ENCODE measurements at places on chromosomes 11 and 22. TPM values are rescaled to one million over a fixed set of nuclear protein-coding genes. Genes with fewer than 3 reads are reported as not detected.

DNA sequence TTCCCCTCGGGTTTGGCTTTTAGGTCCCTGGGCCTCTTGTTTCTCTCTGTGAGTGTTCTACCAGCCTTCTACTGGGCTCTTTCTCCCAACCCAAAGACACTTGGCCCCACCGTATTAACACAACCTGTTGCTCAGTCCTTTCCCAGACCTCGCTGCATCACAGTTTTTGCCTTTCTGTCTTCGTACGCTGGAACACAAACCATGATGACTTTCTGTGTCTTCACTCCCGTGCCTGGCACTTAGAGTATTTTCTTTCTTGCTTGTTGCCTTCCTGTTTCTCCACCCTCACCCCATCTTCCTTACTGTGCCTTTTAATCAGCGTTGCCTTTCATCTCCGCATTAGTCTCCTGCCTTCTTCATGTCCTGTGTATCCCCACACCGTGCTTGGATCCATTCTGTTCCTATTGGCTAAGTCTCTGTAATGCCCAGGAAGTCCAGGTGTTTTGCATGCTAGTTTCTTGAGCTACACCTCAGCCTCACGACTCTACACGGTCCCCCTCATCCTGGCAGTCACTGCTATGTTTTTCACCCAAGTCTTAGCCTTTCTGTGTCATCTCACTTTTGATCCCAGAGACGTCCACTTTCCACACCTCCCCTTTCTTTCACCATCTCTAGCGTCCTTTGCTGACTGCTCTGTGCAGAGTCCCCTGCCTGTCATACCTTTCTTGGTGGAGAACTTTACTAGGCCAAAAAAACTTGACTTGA lies 1.6 kb downstream of the MARK2 start:
- peak overlapping the region; percentile 89 for H3K27ac ChIP-seq
- peaks cover 71% of the 10 kb centered on the region for H3K4me1 ChIP-seq
- no peaks in the 10 kb centered on the region for H3K27me3 ChIP-seq
- peak overlapping the region; percentile 92 for H3K4me3 ChIP-seq
- DNase-seq, result no peak
- H3K36me3 ChIP-seq, result no peaks in the 10 kb centered on the region

Gene SMIM35
- total RNA-seq, result not detected

DNA sequence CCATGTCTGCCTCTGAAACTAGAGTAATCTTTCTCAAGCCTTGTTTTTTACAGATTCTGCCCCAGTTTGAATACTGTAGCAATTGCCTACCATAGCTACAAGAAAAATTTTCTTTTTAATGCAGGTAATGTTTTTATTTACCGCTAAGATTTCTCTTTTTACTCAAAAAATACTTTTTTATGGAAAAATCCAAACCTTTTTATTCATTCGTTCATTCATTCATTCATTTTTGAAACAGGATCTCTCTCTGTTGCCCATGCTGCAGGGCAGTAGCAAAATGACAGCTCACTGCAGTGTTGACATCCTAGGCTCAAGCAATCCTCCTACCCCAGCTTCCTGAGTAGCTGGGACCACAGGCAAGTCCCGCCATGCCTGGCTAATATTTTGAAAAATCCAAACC lies 2.7 kb upstream of the CPT1A start:
- DNase-seq, result no peak
- H3K36me3 ChIP-seq, result no peaks in the 10 kb centered on the region
- peaks cover 24% of the 10 kb centered on the region for H3K4me1 ChIP-seq
- H3K27ac ChIP-seq, result peak overlapping the region; percentile 97
- no peaks in the 10 kb centered on the region for H3K27me3 ChIP-seq
- peak overlapping the region; percentile 99 for H3K4me3 ChIP-seq

DNA sequence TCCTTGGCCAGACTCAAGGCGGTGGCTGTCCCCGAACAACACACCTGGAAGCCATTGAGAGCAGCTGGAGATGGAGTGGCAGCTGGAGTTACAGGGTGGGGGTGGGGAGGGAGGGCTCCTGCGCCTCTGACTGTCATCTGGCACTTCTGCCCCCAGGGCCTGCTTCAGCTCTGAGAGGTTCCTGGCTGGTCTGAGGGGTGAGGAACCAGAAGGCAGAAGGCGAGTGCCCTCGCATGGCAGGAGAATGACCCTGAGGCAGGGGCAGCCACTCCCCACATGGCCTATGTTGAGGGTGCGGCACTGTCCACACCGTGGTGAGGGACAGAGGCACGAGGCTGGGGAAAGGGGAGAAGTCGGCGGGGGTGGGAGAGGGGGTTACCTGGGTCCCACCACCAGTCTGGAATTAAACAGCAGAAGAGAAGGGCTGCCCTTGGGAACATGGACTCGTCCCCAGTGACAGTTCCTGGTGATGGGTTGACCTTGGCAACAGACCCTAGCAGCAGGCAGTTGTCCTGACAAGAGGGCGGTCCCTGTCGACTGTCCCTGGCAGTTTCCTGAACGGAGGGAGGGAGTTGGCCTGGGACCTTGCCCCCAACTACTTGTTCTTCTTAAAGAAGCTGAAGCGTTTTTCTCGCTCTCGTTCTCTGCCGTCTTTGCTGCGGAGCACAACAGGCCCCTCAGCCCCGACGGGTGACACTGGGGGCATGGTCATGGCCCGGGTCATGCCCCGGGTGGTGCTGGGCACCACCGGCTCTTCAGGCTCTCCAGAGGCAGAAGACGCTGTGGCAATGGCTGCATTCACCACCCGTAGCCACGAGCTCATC lies 7.8 kb upstream of the RBM4B start:
- no peak overlapping the region for H3K27ac ChIP-seq
- DNase-seq, result no peak
- H3K4me3 ChIP-seq, result no peak overlapping the region

Gene B3GAT1
- 0.29 TPM for total RNA-seq

- no peaks in the 10 kb centered on the region for H3K27me3 ChIP-seq
- no peaks in the 10 kb centered on the region for H3K36me3 ChIP-seq
- H3K4me3 ChIP-seq, result no peak overlapping the region
- DNase-seq, result no peak
Observed at GRCh38 chr22:45629469-45630089, 42.1 kb upstream of the ATXN10 start.

Gene P2RY2
- total RNA-seq, result 0.32 TPM

- H3K27me3 ChIP-seq, result no peaks in the 10 kb centered on the region
- H3K4me1 ChIP-seq, result peaks cover 5% of the 10 kb centered on the region
- H3K36me3 ChIP-seq, result no peaks in the 10 kb centered on the region
- H3K4me3 ChIP-seq, result no peak overlapping the region
- DNase-seq, result no peak
- no peak overlapping the region for H3K27ac ChIP-seq
Observed at GRCh38 chr11:47711225-47711624, 3.9 kb downstream of the AGBL2 start.

DNA sequence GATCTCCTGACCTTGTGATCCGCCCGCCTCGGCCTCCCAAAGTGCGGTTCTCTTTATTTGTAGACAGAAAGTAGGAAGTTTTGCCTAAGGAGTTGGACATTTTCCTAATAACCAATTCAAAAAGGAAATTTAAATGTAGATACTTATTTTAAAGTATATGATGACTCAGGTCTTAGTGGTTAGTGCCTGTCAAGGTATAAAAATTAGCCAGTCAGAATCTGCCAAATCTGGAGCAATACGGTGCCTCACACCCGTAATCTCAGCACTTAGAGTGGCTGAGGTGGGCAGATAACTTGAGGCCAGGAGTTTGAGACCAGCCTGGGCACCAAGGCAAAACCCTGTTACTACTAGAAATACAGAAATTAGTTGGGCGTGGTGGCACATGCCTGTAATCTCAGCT lies 86.7 kb upstream of the RASSF10 start:
- H3K27me3 ChIP-seq, result no peaks in the 10 kb centered on the region
- DNase-seq, result no peak
- no peaks in the 10 kb centered on the region for H3K4me1 ChIP-seq
- no peaks in the 10 kb centered on the region for H3K36me3 ChIP-seq
- no peak overlapping the region for H3K27ac ChIP-seq

GRCh38 chr11:133104009-133104744 lies 428.1 kb downstream of the OPCML start:
- no peaks in the 10 kb centered on the region for H3K27me3 ChIP-seq
- no peak overlapping the region for H3K27ac ChIP-seq
- no peak overlapping the region for H3K4me3 ChIP-seq
- no peaks in the 10 kb centered on the region for H3K36me3 ChIP-seq

GRCh38 chr11:87125257-87125656 lies 87.5 kb downstream of the TMEM135 start:
- no peaks in the 10 kb centered on the region for H3K36me3 ChIP-seq
- H3K4me1 ChIP-seq, result no peaks in the 10 kb centered on the region
- no peaks in the 10 kb centered on the region for H3K27me3 ChIP-seq
- no peak overlapping the region for H3K4me3 ChIP-seq

DNA sequence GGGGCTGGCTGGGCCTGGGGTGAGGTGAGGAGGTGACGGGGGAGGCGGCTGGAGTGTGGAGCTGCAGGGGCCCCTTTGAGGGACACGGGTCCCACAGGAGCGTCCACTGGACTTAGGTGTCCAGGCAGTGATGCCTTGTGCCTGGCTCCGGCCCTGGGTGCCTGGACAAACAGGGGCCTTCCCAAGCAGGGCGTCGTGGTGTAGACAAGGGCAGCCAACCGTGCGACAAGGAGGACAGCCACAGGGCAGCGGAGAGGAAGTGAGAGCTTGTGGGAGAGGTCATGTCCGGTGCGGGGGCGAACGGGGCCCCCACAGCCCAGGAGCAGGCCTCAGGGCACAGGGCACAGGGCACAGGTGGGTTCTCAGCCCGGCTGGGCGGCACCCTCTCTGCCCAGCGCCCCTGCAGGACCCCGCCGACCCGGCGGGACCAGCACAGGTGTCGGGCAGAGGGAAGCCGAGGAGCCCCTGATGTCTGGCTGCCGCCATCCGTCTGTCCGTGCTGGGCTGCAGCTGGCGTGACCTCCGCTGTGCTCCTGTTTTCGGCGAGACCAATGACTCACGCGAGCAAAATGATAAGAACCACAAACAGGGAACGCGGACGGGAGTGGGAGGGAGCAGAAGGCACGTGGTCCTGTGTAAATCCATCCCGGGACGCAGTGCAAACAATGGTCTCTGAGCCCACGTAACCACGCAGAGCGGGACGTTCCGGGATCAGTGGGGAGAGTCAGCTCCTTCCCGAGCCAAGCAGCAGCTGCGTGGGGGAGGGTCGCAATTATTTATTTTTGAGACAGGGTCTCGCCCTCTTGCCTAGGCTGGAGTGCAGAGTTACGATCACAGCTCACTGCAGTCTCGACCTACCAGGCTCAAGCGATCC lies 49.1 kb upstream of the A4GALT start:
- H3K27ac ChIP-seq, result no peak overlapping the region
- no peaks in the 10 kb centered on the region for H3K36me3 ChIP-seq
- H3K27me3 ChIP-seq, result no peaks in the 10 kb centered on the region
- DNase-seq, result no peak
- peaks cover 13% of the 10 kb centered on the region for H3K4me1 ChIP-seq
- peak overlapping the region; percentile 32 for H3K4me3 ChIP-seq

Gene MAP6
- 20.7 TPM for total RNA-seq

Gene HBE1
- not detected for total RNA-seq

DNA sequence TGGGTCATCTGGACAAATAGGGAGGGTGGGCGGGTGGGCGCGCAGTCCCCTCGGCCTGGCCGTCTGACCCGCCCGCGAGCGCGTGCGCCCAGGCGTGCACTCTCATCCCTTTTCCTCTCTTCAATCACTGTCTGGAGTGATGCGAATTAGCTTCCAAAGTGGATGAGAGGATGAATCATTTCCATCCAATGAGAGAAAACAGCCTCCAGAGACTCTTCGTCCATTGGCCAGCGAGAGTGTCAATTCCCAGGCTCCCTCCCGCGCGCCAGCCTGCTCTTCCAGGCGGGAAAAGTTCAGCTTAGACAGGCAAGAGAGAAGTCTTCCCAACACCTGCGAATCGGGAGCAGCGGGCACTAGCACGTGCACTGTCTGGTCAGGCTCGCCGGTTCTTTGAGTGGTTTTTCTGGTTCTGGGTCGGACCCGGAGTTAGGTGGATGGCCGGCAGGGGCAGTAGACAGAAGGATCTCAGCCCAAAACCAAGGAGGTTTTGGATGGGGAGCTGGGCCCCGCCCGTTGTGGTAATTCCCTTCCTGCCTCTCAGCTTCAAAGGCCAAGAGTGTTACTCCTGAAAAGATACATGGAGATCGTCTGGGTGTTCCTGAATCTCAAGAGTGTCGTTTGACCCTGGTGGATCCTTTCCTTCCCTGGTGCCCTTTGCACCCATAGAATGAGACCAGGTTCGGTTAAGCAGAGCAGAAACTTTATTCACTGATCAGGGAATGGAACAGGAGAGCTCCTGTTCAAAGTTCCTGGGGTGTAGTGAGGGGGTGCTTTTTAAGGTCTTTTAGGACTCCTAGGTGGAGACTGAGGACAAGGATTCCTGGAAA lies 33.4 kb upstream of the GLYATL1 start:
- no peaks in the 10 kb centered on the region for H3K36me3 ChIP-seq
- H3K4me1 ChIP-seq, result peaks cover 12% of the 10 kb centered on the region
- peak; percentile 90 for DNase-seq
- H3K4me3 ChIP-seq, result peak overlapping the region; percentile 54
- no peak overlapping the region for H3K27ac ChIP-seq

Gene F2
- total RNA-seq, result 0.42 TPM

- no peaks in the 10 kb centered on the region for H3K36me3 ChIP-seq
- no peaks in the 10 kb centered on the region for H3K27me3 ChIP-seq
- no peak overlapping the region for H3K4me3 ChIP-seq
- peak overlapping the region; percentile 79 for H3K27ac ChIP-seq
- peaks cover 69% of the 10 kb centered on the region for H3K4me1 ChIP-seq
- peak; percentile 94 for DNase-seq
Observed at GRCh38 chr11:76770642-76771445, 12.3 kb upstream of the TSKU start.

GRCh38 chr11:17415523-17416104 lies 27.2 kb upstream of the KCNJ11 start:
- no peak overlapping the region for H3K4me3 ChIP-seq
- no peaks in the 10 kb centered on the region for H3K36me3 ChIP-seq
- H3K27me3 ChIP-seq, result no peaks in the 10 kb centered on the region
- H3K4me1 ChIP-seq, result no peaks in the 10 kb centered on the region
- H3K27ac ChIP-seq, result no peak overlapping the region

DNA sequence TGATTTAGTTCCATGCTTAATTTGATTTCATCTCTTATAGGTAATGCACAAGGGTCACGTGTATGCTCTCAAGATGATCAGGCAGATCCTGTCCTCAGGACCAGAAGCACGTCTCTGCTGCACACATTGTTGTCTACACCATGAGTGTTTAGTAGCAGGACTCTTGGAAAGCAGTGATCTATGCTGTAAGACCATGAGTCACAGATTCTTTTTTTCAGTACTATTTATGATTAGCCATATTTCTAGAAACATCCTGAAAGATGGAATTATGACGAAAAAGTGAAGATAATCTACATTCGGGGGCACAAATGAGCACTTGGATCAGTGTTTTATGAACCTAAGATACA lies 29.6 kb downstream of the ZBED4 start:
- no peaks in the 10 kb centered on the region for H3K27me3 ChIP-seq
- H3K4me1 ChIP-seq, result no peaks in the 10 kb centered on the region
- no peak for DNase-seq
- peaks cover 43% of the 10 kb centered on the region for H3K36me3 ChIP-seq

- no peak for DNase-seq
- H3K4me3 ChIP-seq, result no peak overlapping the region
- peaks cover 66% of the 10 kb centered on the region for H3K36me3 ChIP-seq
Observed at GRCh38 chr11:134200688-134201087, 23.1 kb downstream of the NCAPD3 start.

Data from esophagus muscularis mucosa (tissue), 4 donors.